ENCODE measurements at places on chromosomes 16 and 17. TPM values are rescaled to one million over a fixed set of nuclear protein-coding genes. Genes with fewer than 3 reads are reported as not detected.

DNA sequence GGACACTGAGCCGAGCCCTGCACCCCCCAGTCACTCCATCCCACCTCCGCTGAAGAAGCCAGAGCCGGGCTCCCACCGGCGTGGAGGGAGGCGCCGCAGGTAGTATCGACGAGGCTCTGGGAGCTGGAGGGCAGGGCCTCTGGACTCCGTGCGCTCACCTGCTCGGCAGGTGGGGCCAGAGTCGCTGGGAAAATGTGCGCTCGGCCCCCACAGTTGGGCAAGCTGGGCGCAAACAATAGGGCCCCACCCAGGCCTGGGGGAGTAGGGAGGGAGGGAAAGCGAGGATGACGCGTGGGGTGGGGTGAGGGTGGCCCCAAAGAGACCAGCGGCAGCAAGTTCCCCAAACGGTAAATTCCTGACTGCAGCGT lies 668 bp downstream of the JUP start:
- DNase-seq = peak; percentile 95

- DNase-seq = no peak
Measured at GRCh38 chr17:8100111-8100510, 12.6 kb upstream of the ALOX12B start.

Gene PRSS33
- not detected for total RNA-seq

Gene CCL14
- 3.5 TPM for total RNA-seq

Gene HSD3B7
- total RNA-seq = 21.9 TPM

- no peak for DNase-seq
Measured at GRCh38 chr17:61017317-61018006, 339.8 kb downstream of the BCAS3 start.

GRCh38 chr16:87003414-87003755 lies 313.8 kb downstream of the C16orf95 start:
- no peak for DNase-seq

DNA sequence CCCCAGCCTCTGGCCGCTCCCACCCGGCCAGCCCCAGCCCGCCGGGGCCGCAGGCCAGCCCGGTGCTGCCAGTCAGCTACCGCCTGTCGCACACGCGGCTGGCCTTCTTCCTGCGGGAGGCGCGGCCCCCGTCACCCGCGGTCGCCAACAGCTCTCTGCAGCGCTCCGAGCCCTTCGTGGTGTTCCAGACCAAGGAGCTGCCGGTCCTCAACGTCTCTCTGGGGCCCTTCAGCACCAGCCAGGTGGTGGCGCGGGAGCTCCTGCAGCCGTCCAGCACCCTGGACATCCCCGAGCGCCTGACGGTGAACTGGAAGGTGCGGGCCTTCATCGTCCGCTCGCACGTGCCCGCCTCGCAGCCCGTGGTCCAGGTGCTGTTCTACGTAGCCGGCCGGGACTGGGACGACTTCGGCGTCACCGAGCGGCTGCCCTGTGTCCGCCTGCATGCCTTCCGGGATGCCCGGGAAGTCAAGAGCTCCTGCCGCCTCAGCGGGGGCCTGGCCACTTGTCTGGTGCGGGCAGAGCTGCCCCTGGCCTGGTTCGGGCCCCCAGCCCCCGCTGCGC lies 46.8 kb downstream of the TMEM132E start:
- DNase-seq = no peak

Gene GRIN2A
- total RNA-seq = 1.7 TPM
